ENCODE measurements at places on chromosomes 2 and 18.

- no peak for DNase-seq
Measured at GRCh38 chr2:8197101-8197500, 484.8 kb upstream of the ID2 start.

DNA sequence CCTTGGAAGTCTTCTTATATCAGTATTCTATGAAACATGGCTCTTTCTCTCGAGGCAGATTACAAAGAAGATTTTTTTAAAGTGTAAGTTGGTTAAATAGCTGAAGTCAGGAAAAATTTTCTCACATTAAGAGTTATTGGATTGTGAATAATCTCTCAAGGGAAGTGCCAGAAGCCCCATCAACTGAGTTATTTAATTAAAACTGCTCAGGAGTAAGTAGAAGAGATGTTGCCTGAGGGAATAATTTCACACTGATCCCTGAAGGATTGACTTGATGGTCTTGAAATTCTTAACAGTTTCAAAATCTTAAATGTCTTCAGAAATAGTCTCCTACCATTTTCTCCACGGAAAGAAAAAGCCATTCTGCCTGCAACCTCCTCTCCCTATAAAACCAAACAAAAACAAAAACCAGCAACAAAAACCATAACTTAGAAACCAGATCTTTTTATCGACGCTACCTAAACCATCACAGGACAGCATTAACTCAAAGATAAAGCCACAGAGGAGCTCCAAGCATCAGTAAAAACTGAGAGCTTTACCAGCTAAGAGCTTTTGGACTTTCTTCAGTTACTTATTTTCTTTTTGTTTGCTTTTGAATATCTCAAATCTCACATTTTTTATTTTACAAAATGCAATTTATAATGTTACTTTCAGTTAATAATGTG lies 12.9 kb downstream of the CD226 start:
- DNase-seq: no peak

DNA sequence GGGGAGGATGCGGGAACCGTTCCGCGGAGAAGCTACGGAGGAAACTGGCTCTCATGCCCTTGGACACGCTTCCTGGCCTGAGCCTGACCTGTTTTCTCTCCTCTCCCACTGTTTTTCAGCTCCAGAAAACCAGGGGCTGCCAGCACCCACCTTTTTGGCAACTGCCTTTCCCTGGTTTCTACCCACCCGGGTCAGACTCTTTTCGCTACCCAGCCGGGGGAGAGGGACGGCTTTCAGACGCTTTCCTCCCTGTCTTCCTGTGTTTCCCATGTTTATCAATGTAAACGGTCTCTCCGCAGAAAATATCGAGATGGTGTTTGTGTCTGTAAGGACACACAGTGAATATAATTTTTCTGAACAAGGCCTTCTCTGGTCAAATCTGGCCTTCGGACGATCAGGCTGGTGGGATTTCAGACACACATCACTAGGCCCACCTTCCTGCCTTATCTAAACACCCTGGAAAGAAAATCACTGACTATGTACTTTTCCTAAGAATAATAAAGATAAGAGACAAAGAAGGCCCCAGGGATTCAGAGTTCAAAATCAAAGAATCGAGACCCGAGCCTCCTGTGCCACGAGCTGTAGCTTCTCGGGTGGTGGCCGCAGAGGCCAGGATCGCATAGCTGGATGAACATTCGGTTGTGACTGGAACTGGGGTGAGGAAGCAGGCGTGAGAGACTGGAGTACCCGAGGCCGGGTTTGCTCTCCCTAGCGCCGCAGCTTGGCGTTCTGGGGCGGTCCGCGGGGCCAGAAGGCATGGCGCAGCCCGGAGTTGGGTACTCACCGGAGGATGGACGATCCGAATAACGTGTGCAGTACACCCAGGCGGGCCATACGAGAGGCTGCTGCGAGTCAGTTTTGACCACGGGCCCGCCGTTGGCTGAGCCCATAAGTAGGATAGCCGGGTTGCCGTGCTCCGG lies 1.7 kb downstream of the EN1 start:
- DNase-seq: no peak

- DNase-seq: no peak
Measured at GRCh38 chr18:12258719-12259705, 4.9 kb downstream of the CIDEA start.

DNA sequence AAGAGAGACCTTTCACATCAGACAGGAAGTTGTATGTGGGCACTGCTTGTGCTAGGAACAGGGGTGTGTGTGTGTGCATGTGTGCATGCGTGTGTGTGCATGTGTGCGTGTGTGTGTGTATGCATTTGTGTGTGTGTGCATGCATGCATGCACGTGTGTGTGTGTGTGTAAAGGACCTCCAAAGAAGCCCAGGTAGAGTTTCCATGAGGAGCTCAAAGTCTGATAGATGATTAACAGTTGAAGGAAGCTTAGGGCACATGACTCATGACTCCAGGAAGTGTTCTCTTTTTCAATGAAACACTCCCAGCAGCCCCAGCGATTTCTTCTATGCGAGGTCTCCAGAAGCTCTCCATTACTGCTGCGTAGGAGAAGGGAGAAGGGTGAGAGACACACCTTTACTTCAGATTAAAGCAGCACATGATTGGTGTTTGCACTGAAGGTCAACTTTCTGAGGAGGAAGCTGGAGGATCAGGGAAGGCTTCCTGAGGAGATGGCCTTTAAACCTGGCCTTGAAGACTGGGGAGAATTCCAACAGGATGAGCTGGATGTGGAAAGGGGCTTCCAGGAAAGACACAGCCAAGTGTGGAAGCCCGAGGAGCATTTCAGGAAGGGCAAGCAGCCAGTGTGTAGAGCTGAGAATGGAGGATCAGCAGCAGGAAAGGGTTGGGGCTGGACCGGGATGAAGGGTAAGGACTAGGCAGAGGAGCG lies 77.7 kb downstream of the SMAD4 start:
- no peak for DNase-seq

DNA sequence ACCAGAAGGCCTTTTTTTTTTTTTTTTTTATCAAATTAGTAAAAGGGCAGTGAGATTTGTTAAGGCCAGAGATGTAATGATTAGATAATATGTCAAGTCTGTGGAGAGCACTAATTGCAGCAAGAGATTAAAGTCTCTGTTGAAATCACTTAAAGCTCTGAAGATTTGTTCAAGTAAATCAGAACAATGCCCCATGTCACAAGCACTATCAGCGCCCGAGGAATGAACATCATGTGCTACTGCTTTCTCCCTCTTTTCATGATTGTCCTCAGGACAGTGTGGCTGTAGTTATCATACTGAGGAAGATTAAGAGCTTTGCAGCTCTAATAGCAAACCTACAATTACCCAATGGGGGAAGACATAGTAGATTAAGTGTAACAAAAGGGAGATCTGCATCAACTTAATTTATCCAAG lies 71.1 kb downstream of the TDRD15 start:
- DNase-seq: no peak

GRCh38 chr2:127526132-127527000 lies at the start of gene IWS1:
IWS1 (minus strand) TSS chr2:127526489; CDS start chr2:127526208, 281 bp downstream.
- DNase-seq: peak; percentile 94

DNA sequence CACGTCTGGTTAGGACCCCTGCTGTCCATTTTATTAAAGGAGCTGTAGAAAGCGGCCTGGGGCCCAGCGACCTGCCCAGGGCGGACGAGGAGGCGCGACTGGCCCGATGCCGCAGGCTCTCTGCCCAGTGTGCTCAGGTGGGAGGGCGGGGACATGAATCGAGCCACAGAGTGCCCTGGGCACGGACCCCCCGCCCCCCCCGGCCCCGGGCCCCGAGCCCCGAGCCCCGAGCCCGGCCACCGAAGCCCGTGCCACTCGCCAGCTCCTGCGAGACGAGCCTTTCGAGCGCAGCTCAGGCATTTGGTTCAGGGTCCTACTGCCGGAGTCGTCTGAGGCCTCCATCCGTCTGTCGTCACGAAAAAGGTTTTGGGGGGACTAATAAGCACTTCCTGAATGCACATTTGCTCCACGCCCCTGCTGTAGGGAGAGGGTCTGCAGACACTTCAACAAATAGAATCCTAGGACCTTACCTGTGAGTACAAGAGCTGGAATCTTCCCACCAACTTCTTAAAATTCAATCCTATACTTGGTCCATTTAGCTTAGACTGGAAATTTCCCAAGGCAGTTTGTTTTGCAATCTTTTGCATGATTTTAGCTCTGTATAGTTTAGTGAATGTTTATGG lies 602 bp upstream of the ADAM17 start:
- DNase-seq: no peak

GRCh38 chr2:190996338-190996946 lies 17.5 kb downstream of the STAT1 start:
- no peak for DNase-seq

- DNase-seq: no peak
Measured at GRCh38 chr2:61799099-61799498, 54.8 kb downstream of the FAM161A start.

GRCh38 chr2:24210106-24210455 lies 35.2 kb downstream of the FAM228A start:
- no peak for DNase-seq

- no peak for DNase-seq
Measured at GRCh38 chr2:558302-558642, 118.9 kb downstream of the TMEM18 start.

DNA sequence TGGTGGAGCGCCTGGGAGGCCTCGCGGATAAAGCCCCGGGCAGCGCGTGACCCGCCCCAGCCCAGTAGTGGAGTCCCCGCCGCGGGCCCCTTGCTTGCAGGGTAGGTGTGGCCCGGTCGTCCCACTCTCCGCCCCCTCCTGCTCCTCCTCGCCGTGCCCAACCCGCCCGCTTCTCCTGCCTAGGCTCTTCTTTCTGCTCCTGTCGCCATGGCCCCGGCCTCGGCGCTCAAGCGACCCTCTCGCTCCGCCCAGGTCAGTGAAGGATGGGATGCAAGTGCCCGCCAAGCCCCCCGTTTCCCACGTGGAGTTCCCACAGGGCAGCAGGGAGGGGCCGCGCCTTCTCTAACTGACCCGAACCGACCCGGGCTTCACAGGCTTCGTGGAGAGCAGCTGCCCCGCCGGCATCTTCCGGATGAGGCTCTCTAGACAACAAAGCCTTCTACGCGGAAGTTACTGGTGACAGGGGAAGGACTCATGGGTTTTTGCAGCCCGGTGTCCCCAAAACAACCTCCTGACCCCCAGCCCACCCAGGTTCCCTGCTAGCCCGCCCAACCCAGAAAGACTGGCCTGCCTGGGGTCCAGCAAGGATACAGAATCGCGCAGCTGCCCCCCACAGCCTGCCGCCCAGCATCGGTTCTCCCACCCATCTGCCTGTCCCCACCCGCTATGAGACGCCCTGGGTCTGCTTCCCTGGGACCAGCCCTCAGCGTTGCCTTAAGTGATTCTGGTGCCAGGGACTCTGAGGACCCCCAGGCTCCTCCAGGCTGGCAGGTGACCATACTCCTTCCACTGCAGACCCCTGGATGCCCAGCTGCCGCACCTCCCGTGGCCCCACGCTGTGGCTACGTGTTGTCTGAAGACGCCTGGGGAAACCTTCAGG lies 32.8 kb downstream of the TTC32 start:
- DNase-seq: peak; percentile 23

- no peak for DNase-seq
Measured at GRCh38 chr18:32542221-32542798, 71.6 kb upstream of the GAREM1 start.

GRCh38 chr18:51342815-51343214 lies 145.3 kb upstream of the MEX3C start:
- no peak for DNase-seq
